ENCODE measurements at places on chromosomes 12 and 14. TPM values are rescaled to one million over a fixed set of nuclear protein-coding genes. Genes with fewer than 3 reads are reported as not detected.

PRR13 gene
- 18.2 TPM for total RNA-seq

PPP4R4 gene
- total RNA-seq, result 2.4 TPM

SIRT4 gene
- total RNA-seq, result 3.3 TPM

OR11H7 gene
- not detected for total RNA-seq

KRT72 gene
- total RNA-seq, result 12.0 TPM

OR4E2 gene
- not detected for total RNA-seq

ITGA5 gene
- 52.3 TPM for total RNA-seq

GPR135 gene
- total RNA-seq, result 3.2 TPM

MSRB3 gene
- 23.8 TPM for total RNA-seq

ZNF705A gene
- not detected for total RNA-seq

COX8C gene
- total RNA-seq, result not detected

KRT73 gene
- total RNA-seq, result 22.2 TPM

KRT85 gene
- 98.6 TPM for total RNA-seq

VRTN gene
- 0.20 TPM for total RNA-seq

FIGNL2 gene
- total RNA-seq, result 0.69 TPM

HSPB8 gene
- 26.8 TPM for total RNA-seq

ADAM21 gene
- total RNA-seq, result 0.10 TPM

ADGRD1 gene
- total RNA-seq, result 7.3 TPM

KIF5A gene
- 0.39 TPM for total RNA-seq

PTPRO gene
- 2.6 TPM for total RNA-seq

MORN3 gene
- 0.59 TPM for total RNA-seq

TTC8 gene
- 12.8 TPM for total RNA-seq

ACTN1 gene
- total RNA-seq, result 112 TPM

GTF2A1 gene
- 27.3 TPM for total RNA-seq

RAB5B gene
- total RNA-seq, result 51.4 TPM

CCDC196 gene
- not detected for total RNA-seq

FOXN4 gene
- 0.10 TPM for total RNA-seq

HPD gene
- total RNA-seq, result not detected

LMBR1L gene
- total RNA-seq, result 39.7 TPM

ACOT6 gene
- total RNA-seq, result not detected

PPM1H gene
- total RNA-seq, result 7.1 TPM

EXOC3L4 gene
- total RNA-seq, result 0.30 TPM

AHNAK2 gene
- total RNA-seq, result 52.0 TPM

OR4K15 gene
- not detected for total RNA-seq

FAIM2 gene
- total RNA-seq, result 0.99 TPM

KRT83 gene
- 18.8 TPM for total RNA-seq

ASIC1 gene
- 4.0 TPM for total RNA-seq

DIO2 gene
- 8.6 TPM for total RNA-seq

KRT3 gene
- total RNA-seq, result 0.10 TPM

TSHR gene
- 2.9 TPM for total RNA-seq

NINJ2 gene
- total RNA-seq, result 2.3 TPM

SCNN1A gene
- 10.2 TPM for total RNA-seq

P2RX7 gene
- total RNA-seq, result 4.2 TPM

MIP gene
- not detected for total RNA-seq

CCNB1IP1 gene
- 59.9 TPM for total RNA-seq

MAP1LC3B2 gene
- total RNA-seq, result 1.2 TPM

GNB3 gene
- total RNA-seq, result 2.2 TPM

MUCL1 gene
- 90.0 TPM for total RNA-seq

OR4K14 gene
- total RNA-seq, result not detected

CACNB3 gene
- 10.8 TPM for total RNA-seq

HOXC6 gene
- 6.0 TPM for total RNA-seq

TSFM gene
- 12.9 TPM for total RNA-seq

SLC4A8 gene
- total RNA-seq, result 1.9 TPM

CLEC4D gene
- 0.99 TPM for total RNA-seq

LGR5 gene
- total RNA-seq, result 13.7 TPM

RILPL2 gene
- total RNA-seq, result 1.9 TPM

C14orf132 gene
- total RNA-seq, result 8.7 TPM
